ENCODE measurements at places on chromosomes 16 and 17.

- DNase-seq = peak; percentile 64
These were observed 620 bp downstream of the SAMD14 start for GRCh38 chr17:50129353-50129727.

GRCh38 chr16:716200-716568 is 1.3 kb downstream of the METRN start:
- DNase-seq = peak; percentile 81

- no peak for DNase-seq
These were observed 198.6 kb downstream of the AXIN2 start for GRCh38 chr17:65362826-65363225.

DNA sequence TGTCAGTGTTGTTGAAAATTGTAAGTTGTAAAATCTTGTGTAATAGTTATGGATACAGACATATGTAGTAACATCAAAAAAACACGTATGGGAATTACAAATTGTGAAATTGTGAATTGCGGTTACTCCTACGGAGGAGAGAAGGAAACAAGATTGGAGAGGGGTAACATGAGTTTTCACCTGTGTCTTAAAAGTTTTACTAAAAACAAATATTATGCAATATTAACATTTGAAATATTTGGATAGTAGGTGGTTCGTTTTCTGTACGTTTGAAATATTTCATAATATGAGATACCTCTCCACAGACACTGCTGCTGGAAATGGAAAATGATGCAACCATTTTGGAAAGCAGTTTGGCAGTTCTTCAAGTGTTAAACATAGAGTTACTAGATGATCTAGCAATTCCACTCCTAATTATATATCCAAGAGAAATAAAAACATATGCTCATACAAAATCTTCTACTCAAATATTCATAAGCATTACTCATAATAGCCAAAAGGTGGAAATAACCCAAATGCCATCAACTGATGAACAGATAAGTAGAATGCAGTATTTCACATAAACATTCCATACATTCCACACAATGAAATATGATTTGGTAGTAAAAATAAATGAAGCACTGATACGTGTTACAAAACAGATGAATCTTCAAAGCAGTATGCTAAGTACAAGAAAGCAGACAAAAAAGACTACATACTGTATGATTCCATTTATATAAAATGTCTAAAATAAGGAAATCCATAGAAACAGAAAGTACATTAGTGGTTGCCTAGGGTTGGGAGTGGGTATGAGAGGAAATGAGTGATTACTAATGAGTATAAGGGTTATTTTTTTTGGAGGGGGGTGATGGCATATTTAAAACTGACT is 40.7 kb upstream of the ABCA10 start:
- no peak for DNase-seq

GRCh38 chr16:10961231-10961630 is 16.9 kb downstream of the CLEC16A start:
- no peak for DNase-seq

DNA sequence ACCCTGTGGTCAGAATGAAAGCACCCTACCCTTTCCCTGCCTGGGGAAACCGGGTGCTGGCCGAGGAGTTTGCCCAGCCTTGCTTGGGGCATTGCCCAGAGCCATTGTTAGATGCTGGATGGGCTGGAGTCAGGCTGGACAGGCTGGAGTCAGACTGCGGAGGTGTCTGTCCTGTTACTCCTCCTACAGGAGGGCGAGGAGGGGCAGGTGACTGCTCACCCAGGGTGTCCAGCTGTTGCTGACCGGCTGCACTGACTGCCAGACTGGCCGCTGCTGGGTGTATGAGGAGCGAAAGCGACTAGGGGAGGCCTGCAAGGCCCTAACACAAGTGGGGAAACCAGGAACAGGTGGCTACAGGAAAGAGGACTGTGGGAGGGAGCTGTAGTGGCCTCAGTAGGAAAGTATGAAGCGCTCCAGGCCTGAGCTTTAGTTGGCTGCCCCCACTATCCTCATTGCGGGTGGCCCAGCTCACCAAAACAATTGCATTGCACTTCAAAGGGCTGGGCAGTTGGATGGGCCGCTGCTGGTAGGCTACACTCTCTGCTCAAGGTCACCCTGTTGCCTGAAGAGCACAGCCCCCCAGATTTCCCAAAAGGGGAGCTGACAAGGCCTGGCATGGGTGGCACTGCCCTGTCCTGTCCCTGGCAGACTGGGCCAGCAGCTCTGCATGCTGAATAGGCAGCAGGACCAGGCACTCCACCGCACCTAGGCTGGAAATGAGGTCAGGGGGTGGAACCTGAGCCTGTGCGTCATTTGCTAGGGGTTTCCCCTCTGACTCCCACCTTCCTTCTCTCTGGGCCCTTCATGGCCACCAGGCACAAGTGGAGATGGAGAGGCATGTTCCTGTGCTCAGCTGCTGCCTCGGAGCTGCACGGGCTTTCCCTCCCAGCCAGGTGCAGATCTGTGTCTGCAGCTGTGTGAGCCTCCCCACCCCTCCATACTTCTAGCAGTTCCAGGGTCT is 18.4 kb downstream of the LDHD start:
- no peak for DNase-seq

All from nephron progenitor cell (in vitro differentiated cells).